ENCODE measurements at places on chromosomes 5 and 9. TPM values are rescaled to one million over a fixed set of nuclear protein-coding genes. Genes with fewer than 3 reads are reported as not detected.
A peak's percentile ranks its signal among the peaks of the same experiment; 100 is the strongest.

Gene SGCD
- 32.9 TPM for total RNA-seq

Gene GBGT1
- 23.2 TPM for total RNA-seq

Gene PCDHGA4
- 10.6 TPM for total RNA-seq

Gene SPATA31D4
- total RNA-seq: not detected

Gene ANKRD18B
- total RNA-seq: 1.2 TPM

Gene IL13
- not detected for total RNA-seq

Gene KCNIP1
- total RNA-seq: 2.1 TPM

Gene EXD3
- total RNA-seq: 48.1 TPM

GRCh38 chr9:136852664-136853595 is 784 bp downstream of the MAMDC4 start:
- DNase-seq: peak; percentile 59

DNA sequence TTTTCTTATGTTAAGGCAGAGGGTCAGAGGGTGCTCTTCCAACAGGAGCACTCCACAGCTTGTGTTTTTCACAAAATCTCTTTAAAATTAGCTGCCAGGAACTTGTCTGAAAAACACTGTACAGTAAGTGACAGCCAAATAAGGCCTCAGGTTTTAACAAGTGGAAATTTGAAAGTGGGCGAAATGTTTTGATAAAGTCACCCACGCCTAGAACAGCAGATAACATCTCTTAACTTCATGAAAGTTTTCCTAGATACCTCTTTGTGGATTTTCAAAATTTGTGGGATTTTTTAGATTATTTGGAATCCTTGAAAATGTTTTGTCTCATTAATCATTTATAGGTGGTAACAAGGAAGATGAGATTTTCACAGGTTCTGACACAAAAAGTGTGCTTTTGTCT is 121.3 kb downstream of the PDE4D start:
- no peak for DNase-seq

DNA sequence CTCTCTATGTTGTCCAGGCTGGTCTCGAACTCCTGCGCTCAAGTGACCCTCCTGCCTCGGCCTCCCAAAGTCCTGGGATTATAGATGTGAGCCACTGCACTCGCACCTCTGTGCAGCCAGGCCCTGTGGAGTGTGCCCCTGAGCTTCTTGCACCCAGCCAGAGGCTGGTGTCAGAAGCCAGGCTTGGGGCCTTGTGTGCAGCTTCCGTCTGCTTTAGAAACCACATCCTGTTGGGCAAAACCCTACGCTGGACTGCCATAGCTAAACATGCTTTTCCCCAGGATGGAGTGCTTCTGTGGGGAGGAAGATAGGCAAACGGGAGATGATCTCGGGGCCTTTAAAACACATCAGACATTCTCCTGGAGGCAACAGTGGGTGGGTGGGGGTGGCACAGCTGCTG is 40.1 kb downstream of the PRRT1B start:
- DNase-seq: no peak

DNA sequence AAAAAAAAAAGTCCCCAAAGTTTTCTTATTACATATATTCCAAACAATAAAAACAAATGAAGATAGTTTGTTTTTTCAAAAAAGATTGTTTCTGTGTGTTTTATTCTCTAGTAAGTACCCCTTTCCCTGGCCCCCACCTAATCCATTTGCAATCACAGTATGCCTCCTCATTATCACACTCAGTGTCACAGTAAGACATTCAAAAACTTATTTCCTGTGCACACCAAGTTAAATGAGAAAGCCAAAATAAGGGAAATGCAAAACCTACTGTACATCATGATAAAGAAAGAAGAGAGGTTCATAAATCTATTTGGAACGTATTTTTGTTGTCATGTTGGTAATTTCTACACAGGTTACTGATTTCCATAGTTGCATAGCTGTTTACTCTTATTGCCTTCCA is 62.3 kb downstream of the ST8SIA4 start:
- DNase-seq: no peak

DNA sequence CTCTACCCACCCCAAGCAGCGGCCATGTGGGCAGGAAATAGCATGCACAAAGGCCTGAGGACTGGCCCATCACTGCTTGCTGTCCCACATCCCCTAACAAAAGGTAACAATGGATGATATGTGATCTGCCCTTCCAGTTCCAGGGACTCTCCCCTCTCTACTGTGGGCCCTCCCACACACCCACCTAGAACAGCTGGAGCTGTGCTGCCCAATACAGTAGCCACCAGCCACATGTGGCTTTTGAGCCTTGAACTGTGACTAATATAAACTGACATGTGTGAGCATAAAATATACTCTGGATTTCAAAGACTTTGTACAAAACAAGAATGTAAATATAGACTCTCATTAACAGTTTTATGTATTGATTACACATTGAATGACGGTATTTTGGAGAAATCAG is 78.1 kb downstream of the C5orf15 start:
- no peak for DNase-seq

DNA sequence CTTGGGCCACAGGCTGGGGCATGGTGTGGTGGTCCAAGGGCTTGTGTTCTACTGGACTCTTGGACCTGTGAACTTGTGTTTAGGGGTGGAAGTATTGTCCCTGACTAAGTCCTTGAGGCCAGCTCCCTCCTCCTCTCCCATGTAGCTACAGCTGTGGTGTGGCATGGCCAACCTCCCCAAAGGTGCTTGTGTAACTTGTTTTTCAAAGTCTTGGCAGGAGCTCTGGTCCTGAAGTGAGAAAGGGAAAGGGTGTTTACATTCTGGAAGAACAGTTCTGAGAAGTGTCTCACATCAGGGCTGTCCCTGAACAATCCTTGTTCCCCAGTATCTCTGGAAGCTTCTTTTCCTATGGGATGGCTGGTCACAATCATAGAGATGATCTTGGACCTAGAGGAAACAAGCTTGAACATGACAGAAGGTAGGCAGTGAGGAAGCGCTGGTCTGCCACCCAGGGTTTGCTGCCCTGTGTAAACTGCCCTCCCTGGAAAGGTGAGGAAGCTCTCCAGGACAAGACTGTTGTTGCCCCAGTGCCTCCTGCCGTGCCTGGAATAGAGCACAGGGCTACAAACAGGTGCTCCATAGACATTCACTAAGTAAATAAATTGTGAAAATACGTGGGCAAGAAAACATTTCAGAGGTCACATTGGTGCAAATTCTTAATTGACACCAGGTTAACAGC is 64.6 kb upstream of the KLF9 start:
- DNase-seq: no peak

- no peak for DNase-seq
Observed at GRCh38 chr5:102139029-102139428, 157.1 kb downstream of the SLCO4C1 start.

DNA sequence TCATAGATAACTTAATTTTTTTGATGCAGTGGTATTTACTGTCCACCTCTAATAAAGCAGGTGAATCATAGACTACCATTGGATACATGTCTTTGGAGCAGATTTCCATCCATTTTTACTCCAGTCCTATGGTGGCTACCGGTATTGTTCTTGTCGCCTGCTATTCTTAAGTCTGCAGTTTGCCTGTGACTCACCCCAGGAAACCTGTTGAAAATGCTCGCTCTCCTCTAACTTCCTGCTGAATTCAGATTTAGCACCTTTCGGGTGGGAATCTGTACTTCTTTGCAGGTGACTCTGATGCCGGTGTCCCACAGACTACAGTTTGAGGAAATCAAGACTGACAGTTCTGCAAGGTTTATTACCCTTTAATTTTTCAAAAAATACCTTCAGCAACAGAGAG is 58.8 kb upstream of the DHFR start:
- DNase-seq: no peak

DNA sequence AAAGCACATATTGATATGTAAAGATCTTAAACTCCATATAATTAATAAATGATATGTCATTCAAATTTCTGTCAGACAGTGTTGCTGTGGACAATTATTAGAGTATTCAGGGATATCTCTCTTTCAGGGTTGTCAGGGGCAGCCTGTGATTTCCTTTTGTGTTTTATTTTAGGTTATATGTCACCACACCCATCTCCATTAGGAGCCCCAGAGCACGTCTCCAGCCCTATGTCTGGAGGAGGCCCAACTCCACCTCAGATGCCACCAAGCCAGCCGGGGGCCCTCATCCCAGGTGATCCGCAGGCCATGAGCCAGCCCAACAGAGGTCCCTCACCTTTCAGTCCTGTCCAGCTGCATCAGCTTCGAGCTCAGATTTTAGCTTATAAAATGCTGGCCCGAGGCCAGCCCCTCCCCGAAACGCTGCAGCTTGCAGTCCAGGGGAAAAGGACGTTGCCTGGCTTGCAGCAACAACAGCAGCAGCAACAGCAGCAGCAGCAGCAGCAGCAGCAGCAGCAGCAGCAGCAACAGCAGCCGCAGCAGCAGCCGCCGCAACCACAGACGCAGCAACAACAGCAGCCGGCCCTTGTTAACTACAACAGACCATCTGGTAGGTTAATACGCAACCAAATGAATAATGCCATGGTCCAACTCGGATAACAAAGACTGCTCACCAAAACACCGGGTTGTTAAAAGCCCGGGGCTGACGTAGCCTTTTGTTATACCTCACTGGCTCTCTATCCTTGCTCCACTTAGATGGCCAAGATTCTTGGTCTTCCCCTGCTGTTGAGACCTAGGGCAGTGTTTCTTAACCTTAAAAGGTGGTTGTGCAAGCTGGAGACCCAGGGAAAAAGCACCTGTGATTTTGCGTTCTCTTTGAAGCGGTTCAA is 24.4 kb downstream of the SMARCA2 start:
- DNase-seq: no peak

DNA sequence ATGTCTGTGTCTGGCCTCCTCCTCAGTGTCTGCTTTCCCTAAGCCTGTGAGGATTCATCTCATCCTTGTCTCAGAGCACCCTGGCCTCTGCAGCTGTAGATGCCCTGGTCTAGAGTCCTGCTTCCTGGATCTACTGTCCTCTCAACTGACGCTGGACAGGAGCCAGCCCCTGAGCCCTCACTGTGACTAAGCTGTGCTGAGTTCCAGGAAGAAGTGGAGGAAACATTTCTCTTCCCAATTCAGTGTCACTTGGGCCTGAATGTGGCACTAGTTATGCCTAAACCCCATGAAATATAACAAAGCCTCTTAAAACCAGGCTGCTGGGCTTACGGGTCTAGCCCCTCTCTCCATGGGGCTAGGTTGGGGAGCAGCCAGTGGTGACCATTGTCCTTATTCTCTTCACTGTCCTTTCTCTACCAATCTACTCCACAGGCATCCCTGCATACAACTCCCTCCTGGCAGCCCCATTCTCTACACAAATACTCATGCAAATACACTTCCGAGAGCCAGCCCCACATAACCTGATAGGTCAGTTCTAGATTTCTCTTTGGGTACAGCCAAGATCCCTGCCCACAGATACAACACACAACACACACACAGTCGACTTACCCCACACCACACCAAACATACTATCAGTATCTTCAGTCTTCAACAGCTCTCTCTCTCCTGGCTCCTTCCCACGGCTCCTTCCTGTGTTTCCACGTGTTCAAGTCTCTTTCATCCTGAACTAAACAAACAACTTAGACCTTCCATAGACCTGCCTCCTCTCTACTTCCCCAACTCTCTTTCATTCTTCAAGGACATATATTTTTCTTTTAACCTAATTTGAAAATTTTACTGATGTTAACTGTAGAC is 220.8 kb downstream of the SNX18 start:
- peak; percentile 79 for DNase-seq

DNA sequence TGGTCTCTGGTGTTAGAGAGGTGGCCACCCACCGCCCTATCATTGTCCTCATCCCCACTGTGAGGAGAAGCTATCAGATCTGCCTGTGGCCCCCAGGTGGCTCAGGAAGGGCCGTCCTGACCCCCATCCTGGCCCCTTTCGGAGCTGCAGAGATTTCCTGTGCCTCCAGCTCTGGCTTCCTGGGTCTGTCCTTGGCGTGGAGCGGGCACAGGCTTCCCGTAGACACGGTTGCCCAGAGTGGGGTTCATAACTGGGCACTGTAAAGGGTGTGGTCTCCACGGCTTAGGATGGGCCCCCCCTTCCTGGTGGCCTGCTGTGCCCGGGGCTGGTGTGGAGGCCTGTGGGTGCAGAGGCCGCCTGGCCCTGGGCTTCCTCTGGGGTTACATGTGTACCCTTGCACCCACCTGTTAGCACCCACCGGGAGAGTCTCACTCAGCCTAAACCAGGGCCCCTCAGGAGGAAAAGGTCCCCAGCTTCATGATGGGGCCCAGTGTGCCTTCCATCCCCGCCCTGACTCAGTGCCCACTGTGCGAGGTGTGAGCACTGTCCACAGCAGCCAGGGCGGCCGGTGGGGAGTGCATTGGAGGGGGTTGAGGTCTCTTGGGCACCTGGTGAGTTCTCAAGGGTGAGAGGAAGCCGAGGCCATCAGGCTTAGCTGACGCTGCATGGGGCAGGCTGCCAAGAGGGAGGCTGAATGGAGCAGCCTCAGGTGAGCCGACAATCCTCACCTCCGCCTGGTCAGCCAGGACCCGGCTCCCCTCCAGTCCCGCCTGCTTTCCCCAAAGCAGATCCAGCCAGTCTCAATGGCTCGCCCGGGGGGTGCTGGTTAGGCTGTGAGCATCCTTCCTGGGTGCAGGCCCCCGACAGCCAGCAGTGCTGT is 15.3 kb upstream of the AJM1 start:
- no peak for DNase-seq

GRCh38 chr5:126988021-126988569 is 42.3 kb downstream of the MARCHF3 start:
- no peak for DNase-seq

- no peak for DNase-seq
Observed at GRCh38 chr9:123978981-123979380, 32.6 kb upstream of the LHX2 start.

GRCh38 chr5:100647461-100648230 is 112.5 kb downstream of the FAM174A start:
- peak; percentile 75 for DNase-seq

- no peak for DNase-seq
Observed at GRCh38 chr9:131407717-131408195, 13.9 kb downstream of the PRRC2B start.

DNA sequence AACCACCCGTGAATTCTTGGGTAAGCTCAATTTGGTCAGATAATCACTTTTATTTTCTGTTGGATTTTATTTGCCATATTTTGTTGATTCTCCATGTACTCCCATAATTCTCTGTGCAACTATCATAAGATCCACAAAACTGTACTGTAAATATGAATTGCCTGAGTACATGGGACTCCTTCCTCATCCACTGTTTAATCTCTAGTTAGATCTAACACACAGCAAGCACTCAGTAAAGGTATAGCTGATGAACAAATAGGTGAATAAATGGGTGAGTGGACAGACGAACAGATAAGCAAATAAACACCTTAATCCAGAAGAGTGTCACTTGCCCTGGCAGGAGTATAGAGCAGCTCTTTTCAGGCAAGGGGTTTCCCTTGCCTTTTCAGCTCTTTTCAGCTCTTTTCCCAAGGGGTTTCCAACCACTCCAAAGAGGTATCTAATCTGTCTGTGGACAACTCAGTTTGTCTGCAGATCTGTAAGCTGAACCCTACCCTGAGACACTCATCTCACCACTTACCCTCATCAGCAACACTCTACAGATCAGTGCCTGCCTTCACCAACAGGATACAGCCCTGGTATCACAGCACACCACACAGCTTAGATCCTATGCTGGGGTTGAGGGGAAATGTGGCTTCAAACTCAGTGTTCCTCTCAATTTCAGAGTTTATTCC is 51.2 kb downstream of the SIL1 start:
- DNase-seq: no peak

- DNase-seq: no peak
Observed at GRCh38 chr5:130189961-130190360, 285.7 kb downstream of the CHSY3 start.

Measured in sciatic nerve (tissue), 2 donors.